ENCODE measurements at places on chromosomes 1 and 21. TPM values are rescaled to one million over a fixed set of nuclear protein-coding genes. Genes with fewer than 3 reads are reported as not detected.

UCK2 gene
- 86.3 TPM for total RNA-seq

MAST2 gene
- total RNA-seq = 17.2 TPM

CGN gene
- total RNA-seq = 2.4 TPM

TBCE gene
- total RNA-seq = 22.4 TPM

DIRAS3 gene
- 0.85 TPM for total RNA-seq

TIE1 gene
- 1,392 TPM for total RNA-seq

OR2T8 gene
- total RNA-seq = not detected

TSNAX gene
- total RNA-seq = 38.0 TPM

ALX3 gene
- total RNA-seq = not detected

TNFRSF14 gene
- total RNA-seq = 109 TPM

SPRR2B gene
- not detected for total RNA-seq

CELA3A gene
- total RNA-seq = not detected

PMVK gene
- 6.5 TPM for total RNA-seq
